Smooth muscle cell of trachea (primary cell): ENCODE measurements at places on chromosomes 5 and 9. TPM values are rescaled to one million over a fixed set of nuclear protein-coding genes. Genes with fewer than 3 reads are reported as not detected.

ZFAND5 gene
- 149 and 193 TPM in 2 replicates for total RNA-seq

SLC34A1 gene
- total RNA-seq, result not detected in 2 replicates

RASEF gene
- total RNA-seq, result 0.44 and 0.50 TPM in 2 replicates

CDKN2A gene
- total RNA-seq, result 32.0 and 39.5 TPM in 2 replicates
